SJSA1 (cell line): ENCODE measurements at places on chromosomes 13 and 19. TPM values are rescaled to one million over a fixed set of nuclear protein-coding genes. Genes with fewer than 3 reads are reported as not detected.
A peak's percentile ranks its signal among the peaks of the same experiment; 100 is the strongest.

ZNF99 gene
- total RNA-seq, result not detected in 2 replicates

ADAT3 gene
- total RNA-seq, result 2.4 and 9.1 TPM in 2 replicates

LRRC4B gene
- total RNA-seq, result not detected in 2 replicates

TNFRSF19 gene
- total RNA-seq, result 0.03 TPM in 1 of 2 replicates, not detected in the other

URAD gene
- total RNA-seq, result not detected in 2 replicates

CNN1 gene
- 73.5 and 93.9 TPM in 2 replicates for total RNA-seq

SLC7A10 gene
- not detected in 2 replicates for total RNA-seq

ZNF439 gene
- total RNA-seq, result 0.06 and 1.5 TPM in 2 replicates

FPR1 gene
- not detected in 2 replicates for total RNA-seq

TNNI3 gene
- total RNA-seq, result not detected in 2 replicates

- no peaks in the 10 kb centered on the region for H3K4me1 ChIP-seq
- DNase-seq, result no peak
- H3K36me3 ChIP-seq, result peaks cover 44% of the 10 kb centered on the region
- no peaks in the 10 kb centered on the region for H3K27me3 ChIP-seq
- no peak overlapping the region for H3K4me3 ChIP-seq
Measured at GRCh38 chr13:52027832-52028231, 3.3 kb downstream of the UTP14C start.

- DNase-seq, result no peak
- no peak overlapping the region for H3K4me3 ChIP-seq
- no peak overlapping the region; the same call in 1 of the 2 replicates for H3K27ac ChIP-seq
- H3K36me3 ChIP-seq, result no peaks in the 10 kb centered on the region
- peaks cover 10% of the 10 kb centered on the region for H3K4me1 ChIP-seq
- H3K27me3 ChIP-seq, result no peaks in the 10 kb centered on the region
Measured at GRCh38 chr13:73275163-73275562, 216.4 kb downstream of the KLF5 start.

DNA sequence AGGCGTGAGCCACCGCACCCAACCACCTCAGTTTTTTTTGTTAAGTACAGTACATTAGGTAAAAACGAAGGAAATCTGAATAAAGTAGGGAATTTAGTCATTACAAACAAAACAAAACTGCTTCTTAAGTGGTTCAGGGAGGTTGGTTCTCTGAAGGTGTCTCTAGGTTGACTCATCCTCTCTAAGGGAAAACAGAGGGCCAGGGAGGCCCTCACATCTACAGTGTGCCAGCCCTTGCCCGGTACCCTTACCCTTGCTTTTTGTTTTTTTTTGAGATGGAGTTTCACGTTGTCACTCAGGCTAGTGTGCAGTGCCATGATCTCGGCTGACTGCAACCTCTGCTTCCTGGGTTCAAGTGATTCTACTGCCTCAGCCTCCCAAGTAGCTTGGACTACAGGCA, 17.2 kb upstream of the JUND start:
- no peaks in the 10 kb centered on the region for H3K27me3 ChIP-seq
- no peak overlapping the region for H3K27ac ChIP-seq
- peaks cover 32% of the 10 kb centered on the region for H3K4me1 ChIP-seq
- no peaks in the 10 kb centered on the region for H3K36me3 ChIP-seq
- no peak overlapping the region for H3K4me3 ChIP-seq

- H3K4me3 ChIP-seq, result no peak overlapping the region
- no peak overlapping the region for H3K27ac ChIP-seq
- peak; percentile 20 for DNase-seq
- H3K36me3 ChIP-seq, result peaks cover 90% of the 10 kb centered on the region
Measured at GRCh38 chr19:5665781-5666513, 14.4 kb downstream of the MICOS13 start.

DNA sequence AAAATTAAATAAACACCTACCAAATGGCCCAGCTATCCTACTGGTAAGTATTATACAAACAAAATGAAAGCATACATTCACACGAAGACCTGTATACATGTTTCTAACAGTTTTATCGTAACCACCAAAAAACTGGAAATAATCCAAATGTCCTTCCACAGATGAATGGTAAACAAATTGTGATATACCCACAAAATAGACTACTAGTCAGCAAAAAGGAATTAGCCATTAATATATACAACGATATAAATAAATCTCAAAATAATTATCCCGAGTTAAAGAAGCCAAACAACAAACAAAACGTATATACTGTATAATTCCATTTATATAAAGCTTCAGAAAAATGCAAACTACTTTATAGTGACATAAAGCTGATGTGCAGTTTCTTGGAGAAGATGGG, 106.3 kb upstream of the SERTM1 start:
- H3K36me3 ChIP-seq, result no peaks in the 10 kb centered on the region
- no peak overlapping the region for H3K27ac ChIP-seq
- no peaks in the 10 kb centered on the region for H3K27me3 ChIP-seq
- H3K4me3 ChIP-seq, result no peak overlapping the region
- DNase-seq, result no peak

GRCh38 chr19:7975037-7975436, 30.4 kb downstream of the ELAVL1 start:
- no peaks in the 10 kb centered on the region for H3K4me1 ChIP-seq
- H3K27me3 ChIP-seq, result no peaks in the 10 kb centered on the region
- no peak overlapping the region for H3K27ac ChIP-seq
- no peak overlapping the region for H3K4me3 ChIP-seq
- DNase-seq, result no peak

- H3K27ac ChIP-seq, result no peak overlapping the region
- H3K27me3 ChIP-seq, result no peaks in the 10 kb centered on the region
- no peak for DNase-seq
- no peak overlapping the region for H3K4me3 ChIP-seq
- no peaks in the 10 kb centered on the region for H3K4me1 ChIP-seq
Measured at GRCh38 chr13:87259479-87260083, 411.6 kb upstream of the SLITRK5 start.

GRCh38 chr13:79405501-79405830, 589 bp downstream of the RBM26 start:
- no peaks in the 10 kb centered on the region for H3K27me3 ChIP-seq
- no peak for DNase-seq
- peak overlapping the region; percentile 70 for H3K4me3 ChIP-seq
- peak overlapping the region; percentile 92 for H3K27ac ChIP-seq
- peaks cover 11% of the 10 kb centered on the region; the same call in 1 of the 2 replicates for H3K4me1 ChIP-seq
- peaks cover 15% of the 10 kb centered on the region for H3K36me3 ChIP-seq

GRCh38 chr13:87792878-87793277, 121.7 kb downstream of the SLITRK5 start:
- no peak for DNase-seq
- H3K4me3 ChIP-seq, result no peak overlapping the region
- H3K27me3 ChIP-seq, result no peaks in the 10 kb centered on the region
- no peaks in the 10 kb centered on the region for H3K4me1 ChIP-seq

GRCh38 chr19:45442778-45443461, 19.2 kb upstream of the ERCC1 start:
- H3K27me3 ChIP-seq, result no peaks in the 10 kb centered on the region
- H3K4me1 ChIP-seq, result peaks cover 40% of the 10 kb centered on the region
- no peaks in the 10 kb centered on the region for H3K36me3 ChIP-seq
- no peak for DNase-seq
- H3K4me3 ChIP-seq, result peak overlapping the region; percentile 34
- peak overlapping the region; percentile 97 for H3K27ac ChIP-seq

- DNase-seq, result no peak
- H3K27me3 ChIP-seq, result no peaks in the 10 kb centered on the region
- H3K4me1 ChIP-seq, result no peaks in the 10 kb centered on the region
Measured at GRCh38 chr13:52782471-52783448, 43.1 kb upstream of the CNMD start.

DNA sequence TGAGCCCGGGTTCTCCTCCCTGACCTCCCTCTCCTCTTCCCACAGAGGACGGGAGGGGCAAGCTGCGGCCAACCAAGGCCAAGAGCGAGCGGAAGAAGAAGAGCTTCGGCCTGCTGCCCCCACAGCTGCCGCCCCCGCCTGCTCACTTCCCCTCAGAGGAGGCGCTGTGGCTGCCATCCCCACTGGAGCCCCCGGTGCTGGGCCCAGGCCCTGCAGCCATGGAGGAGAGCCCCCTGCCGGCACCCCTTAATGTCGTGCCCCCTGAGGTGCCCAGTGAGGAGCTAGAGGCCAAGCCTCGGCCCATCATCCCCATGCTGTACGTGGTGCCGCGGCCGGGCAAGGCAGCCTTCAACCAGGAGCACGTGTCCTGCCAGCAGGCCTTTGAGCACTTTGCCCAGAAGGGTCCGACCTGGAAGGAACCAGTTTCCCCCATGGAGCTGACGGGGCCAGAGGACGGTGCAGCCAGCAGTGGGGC, 162.2 kb downstream of the KDM4B start:
- peaks cover 21% of the 10 kb centered on the region for H3K36me3 ChIP-seq
- no peaks in the 10 kb centered on the region for H3K4me1 ChIP-seq
- H3K4me3 ChIP-seq, result no peak overlapping the region
- no peak for DNase-seq

DNA sequence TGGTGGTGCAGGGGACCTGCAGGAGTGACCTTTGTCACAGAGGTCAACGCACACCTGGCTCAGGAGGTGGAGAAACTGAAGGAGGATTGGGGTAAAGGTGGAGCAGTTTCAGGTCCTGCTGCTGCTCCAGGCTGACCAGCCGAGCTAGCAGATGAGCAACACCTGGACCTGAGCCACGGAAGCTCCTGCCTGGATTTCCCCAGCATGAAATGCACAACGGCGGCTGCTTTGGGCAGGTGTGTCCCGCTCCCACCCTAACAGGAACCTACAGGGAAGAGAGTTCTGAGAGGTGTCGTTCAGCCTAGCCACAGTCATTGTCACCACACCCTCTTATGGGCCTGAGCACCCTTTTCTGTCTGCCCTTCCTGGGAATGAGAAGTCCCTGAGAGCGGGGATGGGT, 15.7 kb upstream of the CD177 start:
- H3K4me1 ChIP-seq, result peaks cover 5% of the 10 kb centered on the region; the same call in 1 of the 2 replicates
- no peak overlapping the region for H3K27ac ChIP-seq
- DNase-seq, result no peak
- H3K27me3 ChIP-seq, result peaks cover 6% of the 10 kb centered on the region; the same call in 1 of the 2 replicates

DNA sequence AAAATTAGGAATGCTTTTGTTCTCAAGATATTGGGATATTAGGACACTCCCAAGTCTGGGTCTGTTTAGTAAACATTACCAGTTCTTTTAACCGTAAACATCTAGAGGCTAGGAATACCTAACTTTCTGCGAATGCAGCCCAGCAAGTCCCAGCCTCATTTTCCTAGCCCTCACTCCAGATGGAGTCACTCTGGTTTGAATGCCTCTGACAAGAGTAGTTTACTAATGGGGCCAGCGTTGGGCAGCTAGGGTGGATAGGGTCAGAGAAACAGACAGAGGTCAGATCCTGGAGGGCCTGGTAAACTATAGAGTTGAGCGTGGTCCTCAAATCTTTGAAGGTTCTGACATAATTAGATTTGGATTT, 53.6 kb downstream of the WDFY2 start:
- no peak for DNase-seq
- peaks cover 61% of the 10 kb centered on the region for H3K4me1 ChIP-seq
- peak overlapping the region; percentile 31; the same call in 1 of the 2 replicates for H3K27ac ChIP-seq
- H3K4me3 ChIP-seq, result no peak overlapping the region

DNA sequence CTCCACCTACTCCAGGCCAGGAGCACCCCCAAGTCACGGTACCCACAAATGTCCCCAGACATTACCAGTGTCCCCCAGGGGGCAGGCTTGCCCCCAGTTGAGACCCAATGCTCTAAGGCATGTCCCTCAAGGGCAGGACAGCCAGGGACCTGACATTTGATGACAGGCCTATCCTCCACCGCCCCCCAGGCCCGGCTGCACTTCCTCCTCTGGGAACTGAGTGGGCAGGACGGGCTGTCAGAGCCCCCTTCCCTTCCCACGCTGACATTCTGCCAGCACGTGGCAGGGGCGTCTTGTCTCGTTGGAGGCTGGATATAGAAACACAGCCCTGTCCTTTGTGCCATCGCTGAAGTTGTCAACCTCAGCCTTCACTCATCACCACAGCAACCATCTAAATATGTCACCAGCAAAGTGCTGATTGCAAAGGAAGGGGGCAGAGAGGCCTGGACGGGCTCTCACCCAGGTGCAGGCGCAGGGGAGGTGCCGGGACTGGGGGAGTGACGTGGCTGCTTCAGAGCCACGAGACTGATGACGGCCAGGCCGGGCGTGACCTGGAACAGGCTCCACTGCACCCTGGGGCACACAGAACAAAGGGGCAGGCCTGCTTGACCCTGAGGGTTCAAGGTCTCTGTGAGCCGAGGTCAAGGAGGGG, 38.4 kb downstream of the GNG7 start:
- H3K27me3 ChIP-seq, result peaks cover 9% of the 10 kb centered on the region; the same call in 1 of the 2 replicates
- no peak overlapping the region for H3K27ac ChIP-seq
- H3K4me1 ChIP-seq, result no peaks in the 10 kb centered on the region
- no peaks in the 10 kb centered on the region for H3K36me3 ChIP-seq
- no peak for DNase-seq
